ENCODE measurements at places on chromosomes 12 and 14.
A peak's percentile ranks its signal among the peaks of the same experiment; 100 is the strongest.

DNA sequence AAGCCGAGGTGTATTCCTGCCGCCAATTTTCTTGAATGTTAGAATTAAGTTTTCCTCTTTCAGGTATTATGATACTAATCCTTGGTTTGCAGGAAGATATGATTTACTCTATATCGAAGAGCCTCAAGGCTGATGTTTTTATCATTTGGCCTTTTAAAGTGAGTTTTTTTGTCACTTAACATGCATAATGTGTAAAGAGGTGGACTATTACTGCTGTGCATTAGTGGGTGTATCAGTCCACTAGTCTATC lies 11.1 kb upstream of the TMPO start:
- no peak for DNase-seq

- DNase-seq: no peak
These were observed 306.1 kb downstream of the FUT8 start for GRCh38 chr14:65718629-65719028.

- DNase-seq: no peak
These were observed 9.3 kb upstream of the ESPL1 start for GRCh38 chr12:53258541-53259539.

DNA sequence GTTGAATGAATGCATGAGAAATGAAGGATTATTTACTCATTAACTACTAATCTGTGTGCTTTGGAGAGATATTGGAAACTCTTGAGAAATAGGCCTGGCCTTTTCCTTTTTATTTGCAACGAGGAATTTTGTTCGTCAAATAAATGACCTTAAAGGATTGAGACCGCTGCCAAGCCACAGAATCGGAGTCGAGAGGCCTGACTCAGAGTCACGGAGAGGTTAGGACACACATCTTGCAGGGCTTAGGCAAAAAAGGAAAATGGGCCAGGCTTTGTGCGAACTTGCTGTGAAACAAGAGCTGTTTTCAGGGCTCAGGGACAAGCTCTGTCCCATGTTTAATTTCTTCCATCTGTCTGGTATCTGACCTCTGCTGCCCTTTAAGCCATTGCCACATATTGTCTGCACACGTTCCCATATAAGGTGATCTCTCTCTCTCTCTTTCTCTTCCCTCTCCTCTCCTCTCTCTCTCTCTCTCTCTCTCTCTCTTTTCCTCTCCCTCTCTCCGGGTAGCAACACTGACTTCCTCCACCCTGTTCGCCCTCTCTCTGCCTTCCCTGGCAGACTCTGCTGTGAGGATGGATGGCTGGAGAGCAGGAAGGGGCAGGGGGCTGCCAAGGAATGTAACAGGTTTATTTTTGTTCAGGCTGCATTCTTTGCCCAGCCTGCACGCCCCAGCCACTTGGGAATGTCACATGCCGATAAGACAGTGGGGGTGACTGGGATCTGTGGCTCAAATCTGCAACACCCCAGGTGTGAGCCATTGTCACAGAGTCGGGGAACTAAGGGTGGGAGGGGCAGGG lies 14.9 kb upstream of the IFT81 start:
- DNase-seq: no peak

GRCh38 chr12:122969676-122970075 lies 3.4 kb upstream of the ABCB9 start:
- DNase-seq: no peak

GRCh38 chr12:6955108-6956020 lies 4.2 kb downstream of the PTPN6 start:
- DNase-seq: no peak

DNA sequence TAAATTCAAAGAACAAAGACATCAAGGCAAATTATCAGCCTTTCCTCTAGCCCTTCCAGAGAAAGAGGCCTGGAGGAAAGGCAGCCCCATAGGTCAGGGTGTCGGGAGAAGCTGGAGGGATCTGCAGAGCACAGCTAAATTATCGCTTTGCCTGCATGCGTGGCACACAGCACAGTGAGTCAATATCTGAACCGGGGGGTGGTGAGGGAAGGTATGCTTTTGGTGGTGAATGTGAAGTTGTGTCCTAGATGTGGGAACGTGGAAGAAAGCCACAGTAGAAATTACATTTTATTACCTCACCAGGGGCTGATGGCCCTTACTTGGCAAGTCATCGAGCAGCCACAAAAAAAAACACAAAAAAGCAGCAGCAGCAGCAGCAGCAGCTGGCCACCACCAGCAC lies 243.2 kb downstream of the EGLN3 start:
- DNase-seq: no peak

DNA sequence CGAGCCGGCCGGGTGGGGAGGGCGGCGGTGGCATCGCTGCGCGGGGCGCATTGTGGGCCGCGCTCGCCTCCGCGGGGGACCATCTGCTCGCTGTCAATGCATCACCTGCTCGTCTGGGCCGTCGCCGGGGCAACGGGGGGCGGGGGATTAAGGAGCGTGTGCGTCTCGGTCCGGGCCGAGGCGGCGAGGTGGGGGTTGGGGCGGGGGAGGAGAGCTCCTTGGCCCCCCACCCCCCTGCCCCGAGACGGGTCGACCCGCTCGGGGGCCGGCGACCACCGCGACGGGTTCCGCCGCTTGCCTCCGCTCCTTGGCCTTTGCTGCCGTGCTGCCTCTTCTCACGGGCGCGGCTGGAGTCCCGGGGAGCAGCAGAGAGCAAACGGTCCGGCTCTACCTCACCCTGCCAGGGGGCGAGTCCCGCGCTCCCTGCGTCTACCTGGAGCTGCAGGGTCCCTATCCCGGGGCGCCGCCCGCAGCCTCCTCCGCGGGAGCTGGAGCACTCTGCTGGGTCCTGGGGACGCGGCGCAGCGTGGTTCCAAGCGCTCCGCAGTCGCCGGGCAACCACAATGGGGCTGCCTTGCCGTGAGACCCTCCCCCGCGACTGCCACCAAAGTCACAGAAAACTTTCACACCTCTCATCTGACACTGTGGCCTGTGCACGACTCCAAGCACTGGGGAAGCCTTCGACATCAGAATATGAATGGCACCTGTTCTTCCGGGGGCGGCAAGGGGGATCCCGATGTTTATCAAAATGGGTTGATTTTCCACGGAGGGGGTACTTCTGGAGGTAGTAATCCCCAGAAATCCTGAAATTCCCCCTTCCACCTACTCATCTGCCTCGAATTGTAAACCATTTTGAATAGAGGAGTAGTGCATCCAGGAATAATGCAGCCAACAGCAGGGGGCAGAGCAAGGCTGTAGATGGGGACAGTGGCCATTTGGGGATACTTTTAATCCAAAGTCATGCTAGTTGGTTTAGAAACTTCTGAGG lies at the start of gene C12orf42:
TSS of gene C12orf42 (minus strand) at position 500 of the 988 bp plus-strand sequence. CDS start 17,542 bp downstream, outside the sequence.
- DNase-seq: peak; percentile 78

GRCh38 chr12:51932218-51933076 lies 19.1 kb upstream of the ACVR1B start:
- DNase-seq: no peak

- DNase-seq: no peak
These were observed 6.7 kb downstream of the HOXC5 start for GRCh38 chr12:54039417-54040147.

- DNase-seq: no peak
These were observed 84.4 kb downstream of the TMEM132D start for GRCh38 chr12:129819391-129819790.

- no peak for DNase-seq
These were observed 250.5 kb downstream of the DPF3 start for GRCh38 chr14:72643317-72643801.

- peak; percentile 84 for DNase-seq
These were observed 43.0 kb downstream of the EVL start for GRCh38 chr14:100108042-100108825.

GRCh38 chr12:91215940-91216454 lies 33.4 kb upstream of the DCN start:
- DNase-seq: no peak

- DNase-seq: no peak
These were observed 38.7 kb upstream of the DUSP6 start for GRCh38 chr12:89390802-89391673.

- no peak for DNase-seq
These were observed 129.8 kb downstream of the TBX5 start for GRCh38 chr12:114275932-114276785.

- DNase-seq: no peak
These were observed 2.3 kb upstream of the KRT5 start for GRCh38 chr12:52522346-52523011.

- DNase-seq: no peak
These were observed 122.6 kb downstream of the RAD51B start for GRCh38 chr14:67942080-67942710.

GRCh38 chr12:121494093-121494787 lies 86.6 kb downstream of the KDM2B start:
- peak; percentile 48 for DNase-seq

GRCh38 chr14:53047307-53048069 lies 96.6 kb upstream of the FERMT2 start:
- DNase-seq: no peak

DNA sequence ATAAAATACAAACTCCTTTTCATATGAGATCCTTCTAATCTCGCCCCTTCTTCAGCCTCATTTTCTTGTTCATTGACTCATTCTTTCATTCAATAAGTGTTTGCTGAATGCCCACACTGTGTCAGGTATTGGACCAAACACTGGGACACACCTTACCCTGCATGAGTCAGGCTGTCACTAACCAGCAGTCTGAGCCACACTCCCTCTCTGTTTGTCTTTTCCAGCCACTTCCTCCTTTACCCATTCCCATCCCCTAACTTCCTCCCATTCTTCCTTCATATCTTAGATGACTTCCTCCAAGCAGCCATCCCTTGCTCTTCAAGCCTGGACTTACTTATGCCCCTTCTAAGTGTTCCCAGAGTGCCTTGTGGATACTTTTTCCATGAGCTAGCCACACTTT lies 27.0 kb upstream of the HIF1A start:
- peak; percentile 29 for DNase-seq

- DNase-seq: no peak
These were observed 29.4 kb upstream of the CTDSP2 start for GRCh38 chr12:57875753-57876547.

GRCh38 chr14:78341827-78342389 lies 171.7 kb downstream of the NRXN3 start:
- no peak for DNase-seq

- DNase-seq: no peak
These were observed 112.2 kb downstream of the CHST11 start for GRCh38 chr12:104568935-104569334.

DNA sequence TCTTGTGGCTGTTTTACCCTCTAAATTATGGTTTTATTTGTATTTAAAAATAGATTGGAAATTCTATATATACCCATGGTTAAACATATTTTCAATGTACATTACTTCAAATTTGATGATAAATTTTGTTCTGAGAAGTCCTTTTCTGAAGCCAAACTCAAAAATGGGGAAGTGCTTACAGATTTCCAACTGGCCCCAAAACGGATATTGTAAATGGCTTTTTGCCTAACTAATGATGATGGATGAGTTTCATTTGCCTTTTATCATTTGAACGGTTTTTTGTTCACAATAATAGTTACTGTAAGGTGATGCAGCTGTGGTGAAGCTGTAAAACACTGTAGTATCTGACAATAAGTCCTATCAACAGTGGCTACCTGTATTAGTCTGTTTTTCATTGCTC lies 136.9 kb downstream of the FUT8 start:
- DNase-seq: peak; percentile 81

DNA sequence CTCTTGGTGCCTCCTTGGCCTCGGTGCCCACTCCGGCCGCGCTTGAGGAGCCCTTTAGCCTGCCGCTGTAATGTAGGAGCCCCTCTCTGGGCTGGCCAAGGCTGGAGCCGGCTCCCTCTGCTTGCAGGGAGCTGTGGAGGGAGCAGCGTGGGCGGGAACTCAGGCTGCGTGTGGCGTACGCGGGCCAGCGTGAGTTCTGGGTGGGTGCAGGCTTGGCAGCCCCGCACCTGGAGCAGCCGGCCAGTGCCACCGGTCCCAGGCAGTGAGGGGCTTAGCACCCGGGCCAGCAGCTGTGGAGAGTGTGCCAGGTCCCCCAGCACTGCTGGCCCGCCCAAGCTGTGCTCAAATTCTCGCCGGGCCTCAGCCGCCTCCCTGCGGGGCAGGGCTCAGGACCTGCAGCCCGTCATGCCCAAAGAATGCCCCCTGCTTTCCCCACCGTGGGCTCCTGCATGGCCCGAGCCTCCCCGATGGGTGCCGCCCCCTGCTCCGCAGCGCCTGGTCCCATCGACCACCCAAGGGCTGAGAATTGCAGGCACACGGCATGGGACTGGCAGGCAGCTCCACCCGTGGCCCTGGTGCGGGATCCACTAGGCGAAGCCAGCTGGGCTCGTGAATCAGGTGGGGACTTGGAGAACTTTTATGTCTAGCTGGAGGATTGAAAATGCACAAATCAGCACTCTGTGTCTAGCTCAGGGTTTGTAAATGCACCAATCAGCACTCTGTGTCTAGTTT lies 129.2 kb downstream of the PAWR start:
- DNase-seq: no peak

- DNase-seq: no peak
These were observed 38.1 kb downstream of the ETV6 start for GRCh38 chr12:11687528-11687927.

DNA sequence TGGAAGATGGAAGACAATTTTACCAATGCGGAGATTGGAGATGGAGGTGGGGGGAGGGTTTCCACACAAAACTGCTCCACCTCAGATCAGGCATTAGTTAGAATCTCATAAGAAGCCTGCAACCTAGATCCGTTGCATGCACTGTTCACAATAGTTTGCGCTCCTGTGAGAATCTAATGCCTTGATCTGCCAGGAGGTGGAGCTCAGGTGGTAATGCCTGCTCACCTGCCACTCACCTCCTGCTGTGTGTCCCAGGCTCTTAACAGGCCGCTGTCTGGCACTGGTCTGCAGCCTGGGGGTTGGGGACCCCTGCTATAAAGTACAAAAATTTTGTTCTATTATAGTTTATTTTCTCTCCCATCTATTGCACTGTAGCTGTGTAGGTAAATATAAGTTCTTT lies 84.9 kb upstream of the FOXG1 start:
- DNase-seq: no peak
